ENCODE measurements at places on chromosomes 1 and 21. TPM values are rescaled to one million over a fixed set of nuclear protein-coding genes. Genes with fewer than 3 reads are reported as not detected.

FCRLB gene
- 0.40 TPM for polyA plus RNA-seq

GRCh38 chr1:8026153-8026975 lies at the start of gene ERRFI1:
Gene ERRFI1 (minus strand): TSS chr1:8026309. CDS start chr1:8015619, 10,690 bp downstream.
- no peak for DNase-seq

GRCh38 chr21:45618846-45619485 lies 24.6 kb upstream of the PCBP3 start:
- no peak for DNase-seq

GRCh38 chr1:25105836-25106235 lies 126.5 kb downstream of the SYF2 start:
- DNase-seq: no peak

DNA sequence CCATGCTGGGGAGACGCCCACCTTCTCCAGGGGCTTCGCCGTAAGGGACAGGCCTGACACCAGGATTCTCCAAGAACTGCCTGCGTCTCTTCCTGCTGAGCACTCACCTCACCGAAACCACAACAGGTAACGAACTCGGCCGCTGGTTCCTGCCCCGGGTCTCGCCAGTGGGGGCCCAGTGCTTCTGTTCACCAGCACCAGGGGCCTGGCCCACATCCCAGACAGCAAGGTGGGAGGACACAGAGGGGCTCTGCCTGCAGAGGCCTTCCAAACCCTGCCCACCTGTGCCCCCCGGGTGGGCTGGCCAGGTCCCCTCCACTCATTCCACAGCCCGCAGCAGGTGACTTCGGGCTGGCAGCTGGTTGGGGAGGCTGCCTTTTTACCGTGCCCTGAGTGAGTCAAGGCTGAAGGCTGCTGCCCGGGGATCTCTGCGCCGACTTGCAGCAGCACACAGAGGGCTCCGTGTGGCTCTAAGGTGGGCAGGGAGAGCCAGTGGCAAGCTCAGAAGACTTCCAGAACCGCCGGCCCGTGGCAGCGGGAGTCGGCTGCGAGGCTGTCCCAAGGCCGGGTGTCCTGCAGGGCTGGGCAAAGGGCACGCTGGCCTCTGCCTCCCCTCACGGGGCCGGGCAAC lies 14.7 kb upstream of the COL18A1 start:
- no peak for DNase-seq

DNA sequence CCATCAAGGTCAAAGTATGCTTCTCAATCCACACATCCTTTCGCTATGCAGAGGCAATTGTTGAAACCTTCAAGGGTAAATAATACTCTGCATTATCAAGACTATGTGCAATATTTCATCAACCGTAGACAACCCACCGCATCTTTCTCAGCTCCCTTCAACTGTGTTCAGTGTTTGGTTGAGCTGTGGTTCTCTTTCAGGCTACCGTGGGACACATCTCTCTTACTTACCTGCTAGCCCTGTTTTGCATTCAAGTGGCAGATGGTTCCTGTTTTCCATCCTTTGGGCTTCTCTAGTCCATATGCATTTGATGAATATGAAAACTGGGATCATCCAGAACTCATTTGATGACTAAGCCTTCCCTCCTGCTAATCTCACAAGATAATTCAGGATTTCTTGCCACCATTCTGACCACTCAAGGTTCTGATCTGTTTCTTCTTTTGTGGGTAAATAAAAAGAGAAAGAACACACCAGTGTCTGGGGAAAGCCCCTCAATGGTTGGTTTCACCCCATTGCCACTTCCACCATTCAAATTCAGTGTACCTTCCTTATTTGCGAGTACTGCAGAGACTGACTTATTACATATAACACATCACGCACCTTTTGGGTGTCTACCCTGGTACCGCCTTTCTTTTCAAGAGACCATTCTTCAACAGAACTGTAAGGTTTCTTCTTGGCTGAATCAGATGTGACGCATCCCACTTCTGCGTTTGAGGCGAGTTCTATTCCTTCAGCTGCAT lies 61.7 kb downstream of the BACE2 start:
- no peak for DNase-seq

DNA sequence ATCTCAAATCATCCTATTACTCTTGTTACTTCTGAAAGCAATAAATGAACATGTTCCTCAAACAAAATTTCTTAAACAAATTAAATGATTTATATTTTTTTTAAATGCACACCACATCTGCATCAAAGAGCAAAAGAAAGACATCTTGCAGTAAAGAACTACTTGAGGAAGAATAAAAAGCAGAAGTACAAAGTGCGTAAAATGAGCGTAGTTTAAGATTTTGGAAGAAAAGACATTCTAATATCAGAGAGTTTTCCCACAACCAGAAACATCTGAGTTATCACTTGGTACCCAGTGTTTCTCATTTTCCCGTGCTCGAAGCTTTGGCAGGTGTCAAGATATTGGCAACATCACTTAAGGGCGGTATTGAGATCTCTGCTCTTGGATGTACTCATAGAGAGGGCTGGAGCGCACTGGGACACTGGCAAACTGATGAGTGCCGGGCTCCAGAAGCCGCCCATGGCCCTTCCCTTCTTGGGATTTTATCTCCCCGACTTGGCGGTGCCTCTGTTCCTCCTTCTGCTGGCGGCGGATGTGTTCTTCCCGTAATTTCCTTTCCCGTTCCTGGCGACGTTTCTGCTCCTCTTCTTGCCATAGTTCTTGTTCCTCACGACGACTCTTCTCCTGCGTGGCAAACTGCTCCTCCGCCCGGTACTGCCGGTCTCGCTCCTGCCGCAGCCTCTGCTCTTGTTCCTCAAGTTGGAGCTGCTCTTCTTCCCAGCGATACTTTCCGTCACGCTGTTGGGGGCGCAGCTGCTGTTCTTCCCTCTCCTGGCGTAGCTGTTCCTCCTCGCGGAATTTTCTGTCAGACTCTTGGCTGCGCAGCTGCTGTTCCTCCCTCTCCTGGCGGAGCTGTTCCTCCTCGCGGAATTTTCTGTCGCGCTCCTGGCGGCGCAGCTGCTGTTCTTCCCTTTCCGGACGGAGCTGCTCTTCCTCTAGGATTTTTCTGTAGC lies 7.9 kb downstream of the TCHH start:
- DNase-seq: no peak

MLLT11 gene
- polyA plus RNA-seq: 10.4 TPM

DTL gene
- polyA plus RNA-seq: 7.6 TPM

DNA sequence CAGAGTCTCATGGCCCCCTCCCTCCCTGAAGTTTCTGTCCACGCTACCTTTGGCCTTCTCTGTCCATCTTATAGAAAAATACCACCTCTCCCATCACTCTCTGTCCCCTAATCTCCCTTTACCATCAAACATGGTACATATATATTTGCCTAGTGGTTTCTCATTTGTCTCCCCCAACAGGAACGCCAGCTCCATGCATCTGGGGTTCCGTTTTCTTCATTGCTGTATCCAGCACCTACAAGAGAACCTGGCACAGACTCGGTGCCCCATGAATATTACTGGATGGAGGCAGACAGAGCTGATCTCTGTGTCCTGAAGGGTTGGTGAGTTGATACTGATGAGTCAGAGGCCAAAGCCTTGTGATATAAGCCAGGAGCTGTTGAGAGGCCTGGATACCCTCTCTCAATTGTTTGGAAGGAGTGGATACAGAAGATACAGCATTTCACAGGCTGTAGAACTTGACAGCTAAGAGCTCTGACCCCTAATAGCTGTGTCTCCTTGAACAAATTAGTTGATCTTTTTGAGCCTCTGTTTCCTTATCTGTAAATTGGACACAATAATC lies 21.9 kb downstream of the HEYL start:
- DNase-seq: no peak

DNA sequence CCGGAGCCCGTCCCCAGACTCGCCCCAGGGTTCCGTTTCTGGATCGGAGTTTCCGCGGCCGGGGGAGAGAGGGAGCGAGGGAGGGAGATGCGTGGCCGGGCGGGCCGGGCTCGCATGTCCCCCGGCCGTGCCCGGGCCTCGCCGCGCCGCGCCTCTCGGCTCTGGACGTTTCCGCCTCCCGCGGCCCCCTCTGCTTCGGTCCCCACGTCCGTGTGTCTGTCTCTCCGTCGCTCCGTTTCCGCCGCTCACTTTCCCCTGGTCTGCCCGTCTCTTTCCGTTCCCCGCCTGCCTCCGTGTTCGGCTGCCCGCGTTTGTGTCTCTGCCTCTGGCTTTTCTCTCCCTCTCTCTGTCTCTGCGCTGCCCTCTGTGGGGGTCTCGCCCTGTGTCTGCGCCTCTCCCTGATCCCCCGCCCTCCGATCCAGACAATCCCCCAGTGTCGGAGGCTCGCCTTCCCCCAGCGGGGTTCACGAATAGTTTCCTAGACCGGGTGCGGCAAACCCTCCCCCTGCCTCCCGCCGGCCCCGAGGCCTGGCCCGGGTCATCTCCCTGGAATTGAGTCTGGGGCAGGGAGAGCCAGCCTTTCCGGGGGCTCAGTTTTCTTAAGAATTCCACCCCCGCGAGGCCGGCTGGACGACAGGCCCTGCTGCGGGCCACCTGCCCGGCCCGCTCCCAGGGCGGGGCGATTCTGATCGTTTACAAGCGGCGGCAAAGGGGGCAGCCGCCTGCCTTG lies 735 bp downstream of the NBL1 start:
- no peak for DNase-seq

MAEL gene
- polyA plus RNA-seq: 0.34 TPM

TNNI3K gene
- 1.8 TPM for polyA plus RNA-seq

GRCh38 chr1:188872376-188872775 lies 1605.3 kb downstream of the BRINP3 start:
- no peak for DNase-seq

- no peak for DNase-seq
Observed at GRCh38 chr1:198125995-198126735, 30.6 kb upstream of the NEK7 start.

- DNase-seq: no peak
Observed at GRCh38 chr1:36559061-36559460, 76.3 kb upstream of the CSF3R start.

RYR2 gene
- polyA plus RNA-seq: 2.4 TPM

C1QC gene
- 23.9 TPM for polyA plus RNA-seq

KRTAP13-2 gene
- polyA plus RNA-seq: not detected

DNA sequence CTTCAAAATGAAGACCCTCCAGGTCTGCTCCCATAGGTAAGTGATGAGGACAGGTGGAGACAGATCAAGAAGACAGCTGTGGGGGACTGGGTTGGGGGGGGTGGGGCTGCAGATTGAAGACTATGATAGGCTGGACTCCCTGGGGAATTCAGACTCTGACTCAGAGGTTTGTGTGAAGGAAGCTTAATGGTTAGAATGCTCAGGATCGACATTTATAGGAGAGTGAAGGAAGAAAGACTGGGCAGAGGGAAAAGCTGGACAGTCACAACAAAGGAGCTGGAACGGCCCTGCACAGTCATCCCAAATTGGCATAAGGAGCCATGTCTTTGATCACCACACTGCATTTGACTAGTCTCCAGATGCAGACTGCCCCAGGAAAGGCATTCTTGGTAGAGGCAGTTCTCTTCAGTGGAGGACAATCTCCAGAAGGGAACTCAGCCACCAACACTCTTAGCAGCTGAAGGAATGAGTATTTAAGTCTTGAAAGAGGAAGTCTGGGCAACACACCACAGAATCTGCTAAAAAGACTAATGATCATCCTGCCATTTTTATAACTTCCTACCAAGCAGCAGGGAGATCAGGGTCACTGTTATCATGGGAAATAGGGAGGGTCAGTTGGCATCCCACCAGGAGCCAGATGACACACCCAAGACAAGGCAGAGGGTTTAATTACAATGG lies 120.0 kb upstream of the ZC3H11B start:
- no peak for DNase-seq

- no peak for DNase-seq
Observed at GRCh38 chr1:181087400-181087901, 1.0 kb upstream of the IER5 start.

- no peak for DNase-seq
Observed at GRCh38 chr1:214102907-214103306, 115.1 kb downstream of the PROX1 start.

DNA sequence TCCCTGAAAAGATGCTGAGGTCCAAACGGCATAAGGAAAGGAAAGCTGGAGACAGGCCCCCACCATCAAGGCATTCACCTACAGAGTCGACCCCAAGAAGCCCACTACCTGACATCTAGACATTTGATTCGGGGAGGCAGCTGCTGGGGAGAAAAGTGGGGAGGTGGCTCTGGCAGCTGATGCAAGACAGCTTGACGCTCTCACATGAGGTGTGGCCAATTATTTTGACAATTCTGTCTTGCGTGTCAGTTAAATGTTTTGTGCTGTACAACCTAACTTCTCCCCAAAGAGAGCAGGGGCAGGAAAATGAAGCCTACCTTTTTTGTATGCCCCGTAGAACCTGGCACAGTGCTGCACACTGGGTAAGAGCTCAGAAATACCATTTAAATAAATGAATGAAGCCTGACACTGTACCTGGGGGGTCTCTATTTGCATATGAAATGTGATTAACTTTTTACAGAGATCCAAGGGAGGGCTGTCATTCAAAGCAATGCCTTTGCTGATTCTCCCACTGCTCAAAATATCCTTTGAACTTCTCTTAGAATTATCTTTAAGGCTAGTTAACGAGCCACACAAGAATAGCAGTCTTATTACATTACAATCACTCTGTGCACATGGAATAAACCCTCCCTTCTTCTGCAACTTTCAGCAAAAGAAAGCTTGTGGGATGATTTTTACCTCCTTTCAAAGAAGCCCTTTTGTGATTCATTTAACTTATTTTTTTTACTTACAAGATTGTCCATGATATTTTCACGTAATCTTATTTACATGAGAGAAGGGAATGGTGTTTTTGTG lies 163.2 kb downstream of the TNR start:
- no peak for DNase-seq

DNA sequence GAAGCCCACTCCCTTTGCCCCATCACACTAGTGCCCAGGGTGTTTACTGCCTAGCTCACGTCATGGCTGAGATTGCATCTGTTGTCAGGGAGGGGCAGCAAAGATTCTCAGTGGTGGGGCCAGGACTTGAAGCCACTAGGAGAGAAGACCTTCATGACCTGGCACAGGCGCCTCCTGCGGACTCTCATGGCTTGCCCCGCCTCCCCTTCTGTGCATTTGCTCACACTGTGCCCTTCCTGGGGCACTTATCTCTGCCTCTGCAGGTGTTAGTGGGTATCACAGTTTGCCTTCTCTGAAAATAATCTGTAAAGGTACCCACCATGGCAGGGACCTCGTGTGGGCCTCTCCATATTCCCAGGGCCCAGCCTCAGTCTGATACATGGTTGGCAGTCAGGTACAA lies 20.1 kb downstream of the PTPRU start:
- DNase-seq: no peak

EDN2 gene
- 0.25 TPM for polyA plus RNA-seq

SERPINC1 gene
- 0.16 TPM for polyA plus RNA-seq

UBR4 gene
- 71.2 TPM for polyA plus RNA-seq

DNA sequence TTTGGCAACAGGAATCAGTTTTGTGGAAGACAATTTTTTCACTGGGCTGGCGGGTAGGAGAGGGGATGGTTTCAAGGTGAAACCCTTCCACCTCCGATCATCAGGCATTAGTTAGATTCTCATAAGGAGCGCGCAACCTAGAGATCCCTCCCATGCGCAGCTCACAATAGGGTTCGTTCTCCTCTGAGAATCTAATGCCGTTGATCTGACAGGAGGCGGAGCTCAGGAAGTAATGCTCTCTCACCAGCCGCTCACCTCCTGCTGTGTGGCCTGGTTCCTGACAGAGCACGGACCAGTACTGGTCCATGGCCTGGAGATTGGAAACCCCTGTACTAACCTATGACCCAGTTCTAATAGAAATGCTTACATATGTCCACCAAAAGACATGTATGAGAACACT lies 96.6 kb upstream of the KIAA1614 start:
- DNase-seq: no peak

PRAMEF5 gene
- not detected for polyA plus RNA-seq

OXCT2 gene
- not detected for polyA plus RNA-seq

- no peak for DNase-seq
Observed at GRCh38 chr1:155858800-155859233, 550 bp upstream of the SYT11 start.

HAX1 gene
- 69.8 TPM for polyA plus RNA-seq

LMOD1 gene
- 48.7 TPM for polyA plus RNA-seq

- DNase-seq: no peak
Observed at GRCh38 chr1:78880223-78880622, 126.3 kb downstream of the ADGRL4 start.

Measured in forelimb muscle (tissue), 1 donor.